ENCODE measurements at places on chromosomes 6 and 20.

GRCh38 chr6:18245642-18246041 is 18.7 kb downstream of the DEK start:
- no peak for DNase-seq

DNA sequence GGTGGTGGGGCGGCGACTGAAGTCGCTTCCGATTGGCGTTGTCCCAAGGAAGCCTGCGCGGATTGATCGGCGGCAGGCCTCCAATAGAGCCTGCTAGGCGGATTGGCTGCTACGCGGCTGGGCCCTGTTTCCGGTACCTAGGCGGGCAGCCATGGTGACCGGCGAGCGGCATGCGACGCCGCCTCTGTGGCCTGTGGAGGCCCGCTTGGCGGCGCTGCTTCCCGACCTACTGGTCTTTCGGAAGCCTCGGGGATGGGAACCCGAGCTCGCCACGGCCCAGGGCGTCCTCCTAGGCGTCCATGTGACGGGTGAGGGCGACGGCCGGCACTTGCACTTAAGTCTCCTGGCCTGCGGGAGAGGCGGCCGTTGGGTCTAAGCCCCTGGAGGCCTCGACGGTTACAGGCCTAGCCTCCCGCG is 28.1 kb downstream of the NFYA start:
- no peak for DNase-seq

- no peak for DNase-seq
Observed at GRCh38 chr6:97842521-97842920, 559.5 kb upstream of the MMS22L start.

- no peak for DNase-seq
Observed at GRCh38 chr6:71338540-71339316, 50.1 kb downstream of the OGFRL1 start.

DNA sequence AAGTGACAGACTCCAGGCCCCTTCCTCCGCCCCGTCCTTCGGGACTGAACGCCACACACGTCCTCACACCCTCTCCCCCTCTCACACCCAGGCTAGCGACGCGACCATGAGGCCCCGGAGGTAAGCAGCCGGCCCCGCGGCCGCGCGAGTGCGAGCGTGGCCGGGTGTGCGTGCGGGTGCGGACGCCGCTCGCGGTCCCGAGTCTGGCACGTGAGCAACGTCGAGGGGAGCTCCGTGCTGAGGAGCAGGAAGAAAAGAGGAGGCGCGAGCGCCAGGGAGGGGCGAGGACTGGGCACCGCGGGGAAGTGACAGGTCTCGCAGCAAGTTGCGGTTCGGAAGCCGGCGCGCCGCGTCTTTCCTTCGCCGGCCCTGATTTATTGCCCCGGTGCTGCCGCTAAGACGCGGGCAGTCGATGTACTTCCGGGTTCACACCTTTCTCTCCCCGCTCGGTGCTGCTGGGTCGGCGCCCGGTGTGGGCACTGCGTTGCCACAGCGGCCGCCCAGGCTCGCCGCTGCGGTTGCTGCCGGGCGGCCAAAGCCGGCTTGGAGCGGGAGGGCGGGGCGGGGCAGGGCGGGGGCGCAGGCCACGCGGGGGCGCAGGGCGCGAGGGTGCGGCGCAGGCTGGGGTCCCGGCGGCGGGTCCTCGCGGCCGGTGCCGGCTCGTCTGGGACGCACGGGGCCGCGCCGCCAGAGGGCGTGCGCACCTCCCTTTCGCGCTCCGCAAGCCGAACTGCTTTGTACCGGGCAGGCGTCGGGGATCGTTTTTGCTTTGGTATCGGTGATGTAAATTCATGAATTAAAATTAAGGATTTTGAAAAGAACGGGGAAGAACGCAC is 15.8 kb upstream of the LIN28B start:
- no peak for DNase-seq

DNA sequence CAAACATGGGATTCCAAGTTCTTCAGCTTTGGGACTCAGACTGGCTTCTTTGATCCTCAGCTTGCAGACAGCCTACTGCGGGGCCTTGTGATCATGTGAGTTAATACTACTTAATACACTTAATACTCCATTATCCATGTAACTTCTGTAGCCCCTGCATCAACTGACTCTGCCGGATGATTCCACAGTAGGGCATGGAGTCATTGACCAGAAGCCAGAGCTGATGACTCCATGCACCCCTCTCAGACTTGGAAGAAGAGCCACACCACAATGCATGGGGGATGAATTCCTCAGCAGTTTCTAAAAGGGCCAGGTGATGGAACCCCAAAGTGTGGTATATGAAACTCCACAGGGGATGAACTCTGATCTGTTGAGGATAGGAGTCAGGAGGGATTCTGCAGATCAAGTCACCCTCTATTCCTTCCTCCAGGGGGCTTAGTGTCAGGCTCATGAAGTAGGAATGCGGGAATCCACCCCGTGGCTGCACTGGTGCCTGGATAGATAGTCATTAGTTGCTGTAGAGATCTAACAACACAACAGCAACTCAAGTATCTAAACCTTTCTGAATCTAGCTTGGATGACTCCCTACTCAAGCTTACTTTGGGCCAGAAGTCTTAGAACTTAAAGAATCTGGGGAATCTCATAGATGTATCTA is 70.2 kb downstream of the GPR6 start:
- no peak for DNase-seq

- DNase-seq: no peak
Observed at GRCh38 chr20:24106150-24106800, 117.7 kb upstream of the GGTLC1 start.

- DNase-seq: no peak
Observed at GRCh38 chr6:100268326-100268725, 196.4 kb downstream of the SIM1 start.

DNA sequence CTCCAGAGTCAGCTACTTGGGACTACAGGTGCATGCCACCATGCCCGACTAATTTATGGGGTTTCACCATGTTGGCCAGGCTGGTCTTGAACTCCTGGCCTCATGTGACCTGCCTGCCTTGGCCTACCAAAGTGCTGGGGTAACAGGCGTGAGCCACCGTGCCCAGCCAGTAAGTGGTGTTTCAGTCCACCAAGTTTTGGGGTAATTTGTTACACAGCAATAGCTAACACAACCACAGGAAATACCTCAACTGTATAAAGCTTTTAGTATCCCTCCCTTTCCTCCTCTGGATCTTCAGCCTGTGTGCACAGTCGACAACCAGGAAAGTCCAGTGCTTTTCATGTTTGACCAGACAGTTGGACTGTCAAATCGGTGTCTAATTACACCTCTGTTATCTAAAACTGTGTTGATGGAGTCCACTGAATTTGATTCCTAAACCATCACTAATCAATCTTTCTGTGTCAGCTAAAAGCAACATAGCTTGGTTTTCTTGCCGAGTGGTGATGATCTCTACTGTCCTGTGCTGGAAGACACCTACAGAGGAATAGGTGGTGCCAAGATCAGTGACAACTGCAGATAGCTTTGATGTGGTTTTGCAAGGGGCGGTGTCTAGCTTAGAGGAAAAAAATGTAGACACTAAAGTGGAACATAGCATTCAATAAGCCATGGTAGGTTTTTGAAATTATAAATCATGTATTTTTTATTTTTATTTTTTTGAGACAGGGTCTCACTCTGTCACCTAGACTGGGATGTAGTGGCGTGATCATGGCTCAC is 22.2 kb upstream of the ZBTB2 start:
- peak; percentile 23 for DNase-seq

DNA sequence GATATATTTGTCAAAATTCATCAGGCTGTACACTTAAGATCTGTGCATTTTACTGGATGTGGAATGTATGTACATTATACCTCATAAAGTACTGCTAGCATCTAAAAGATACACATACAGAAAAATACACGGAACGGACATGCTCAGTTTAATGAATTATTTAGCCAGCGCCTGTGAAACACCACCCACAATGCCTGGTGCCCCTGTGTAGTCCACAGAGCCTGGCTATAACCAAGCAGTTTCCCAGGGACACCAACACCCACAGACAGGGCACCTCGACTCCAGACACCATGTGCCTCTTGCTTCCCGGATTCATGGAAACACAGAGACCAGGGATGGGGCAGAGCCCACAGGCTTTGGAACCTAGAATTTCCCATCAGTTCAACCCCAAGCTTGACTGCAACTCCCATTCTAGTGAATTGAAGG is 17.4 kb upstream of the ARMC12 start:
- DNase-seq: no peak

GRCh38 chr6:16322666-16323312 is 84.4 kb downstream of the GMPR start:
- peak; percentile 27 for DNase-seq

DNA sequence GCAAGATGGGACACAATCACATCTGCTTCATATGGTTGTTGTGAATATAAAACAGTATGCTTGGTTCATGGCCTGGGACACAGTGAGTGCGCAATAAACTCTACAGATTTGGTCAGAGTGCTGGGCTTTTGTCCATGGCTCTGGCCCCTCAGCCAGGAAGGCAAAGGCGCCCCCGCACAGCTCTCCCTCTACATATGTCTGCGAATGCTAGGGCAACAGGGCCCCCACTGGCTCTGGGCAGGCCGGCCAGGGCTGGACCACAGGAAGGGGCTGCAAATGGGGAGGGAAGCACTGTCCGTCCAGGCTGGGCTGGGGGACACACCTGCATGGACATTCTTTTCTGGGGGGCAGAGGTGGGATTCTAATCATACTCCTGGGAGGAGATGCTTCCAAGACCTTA is 151.8 kb upstream of the MLN start:
- DNase-seq: no peak

DNA sequence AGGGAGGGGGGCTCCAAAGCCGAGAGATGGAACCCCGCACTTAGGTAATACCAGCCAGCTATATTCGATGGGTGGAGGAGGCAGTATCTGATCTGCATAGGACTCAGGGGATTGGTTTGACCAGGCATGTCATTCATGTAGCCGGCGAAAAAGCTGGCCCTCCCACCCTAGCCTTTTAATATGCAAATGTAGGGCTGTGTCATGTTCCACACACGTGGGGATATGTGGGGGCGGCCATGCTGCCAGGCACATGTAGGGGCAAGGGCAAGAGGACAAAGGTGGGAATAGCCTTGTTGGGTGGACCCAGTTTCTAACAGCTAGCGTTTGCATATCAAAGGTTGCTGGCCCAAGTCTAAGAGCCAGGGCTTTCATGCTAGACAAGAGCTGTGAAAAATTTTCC is 39.1 kb upstream of the DDR1 start:
- no peak for DNase-seq

- DNase-seq: no peak
Observed at GRCh38 chr6:31379850-31380249, 22.9 kb upstream of the HLA-B start.

DNA sequence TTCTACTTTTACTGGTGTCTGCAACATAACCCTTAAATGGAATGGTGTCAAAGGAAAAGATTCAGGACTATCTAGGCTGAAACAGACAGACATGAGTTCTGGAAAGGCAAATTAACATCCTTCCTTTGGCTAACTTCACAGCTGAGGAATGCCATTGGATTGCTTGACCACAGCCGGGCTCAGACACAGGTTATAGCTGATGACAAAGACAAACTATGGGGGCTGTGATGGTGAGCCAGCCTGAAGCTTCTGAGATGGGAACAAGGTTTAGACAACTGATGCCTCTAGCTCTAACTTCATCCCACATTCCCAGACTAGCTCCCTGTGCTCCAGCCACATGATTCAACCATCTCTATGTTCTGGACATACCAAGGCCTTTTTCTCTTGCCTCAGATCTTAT is 15.3 kb downstream of the POLR1C start:
- DNase-seq: no peak

- no peak for DNase-seq
Observed at GRCh38 chr6:6436946-6437345, 116.5 kb upstream of the F13A1 start.

DNA sequence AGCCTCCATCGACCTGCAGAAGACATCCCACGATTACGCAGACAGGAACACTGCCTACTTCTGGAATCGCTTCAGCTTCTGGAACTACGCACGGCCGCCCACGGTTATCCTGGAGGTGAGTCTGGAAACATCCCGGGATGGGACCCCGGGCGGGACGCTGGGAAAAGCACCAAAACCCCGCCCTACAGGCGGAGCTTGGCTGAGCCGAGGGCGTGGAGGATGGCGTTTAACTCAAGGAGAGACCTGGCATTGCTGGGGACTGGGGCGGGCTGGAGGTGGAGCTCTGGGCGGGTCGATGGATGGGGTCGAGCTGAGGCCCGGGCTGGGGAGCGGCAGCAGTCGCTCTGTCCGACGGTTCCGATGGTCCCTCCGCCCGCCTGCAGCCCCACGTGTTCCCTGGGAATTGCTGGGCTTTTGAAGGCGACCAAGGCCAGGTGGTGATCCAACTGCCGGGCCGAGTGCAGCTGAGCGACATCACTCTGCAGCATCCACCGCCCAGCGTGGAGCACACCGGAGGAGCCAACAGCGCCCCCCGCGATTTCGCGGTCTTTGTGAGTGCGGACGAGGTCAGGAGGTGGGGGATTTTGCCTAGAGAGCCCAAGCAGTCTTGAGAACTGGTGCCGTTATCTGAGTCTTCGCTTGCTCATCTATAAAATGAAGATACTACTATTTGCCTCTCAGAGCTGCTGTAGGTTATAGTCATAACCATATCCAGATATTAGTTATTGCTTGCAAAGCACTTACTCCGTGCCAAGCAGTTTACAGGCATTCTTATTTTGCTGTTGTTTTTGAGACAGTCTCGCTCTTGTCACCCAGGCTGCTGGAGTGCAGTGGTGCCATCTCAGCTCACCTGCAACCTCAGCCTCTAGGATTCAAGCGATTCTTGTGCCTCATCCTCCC is 3.8 kb downstream of the SPAG4 start:
- peak; percentile 65 for DNase-seq

GRCh38 chr6:12956991-12957320 is 240.4 kb downstream of the PHACTR1 start:
- no peak for DNase-seq

- no peak for DNase-seq
Observed at GRCh38 chr6:6980999-6981597, 126.7 kb upstream of the RREB1 start.

- no peak for DNase-seq
Observed at GRCh38 chr6:121503589-121503991, 68.1 kb downstream of the GJA1 start.

DNA sequence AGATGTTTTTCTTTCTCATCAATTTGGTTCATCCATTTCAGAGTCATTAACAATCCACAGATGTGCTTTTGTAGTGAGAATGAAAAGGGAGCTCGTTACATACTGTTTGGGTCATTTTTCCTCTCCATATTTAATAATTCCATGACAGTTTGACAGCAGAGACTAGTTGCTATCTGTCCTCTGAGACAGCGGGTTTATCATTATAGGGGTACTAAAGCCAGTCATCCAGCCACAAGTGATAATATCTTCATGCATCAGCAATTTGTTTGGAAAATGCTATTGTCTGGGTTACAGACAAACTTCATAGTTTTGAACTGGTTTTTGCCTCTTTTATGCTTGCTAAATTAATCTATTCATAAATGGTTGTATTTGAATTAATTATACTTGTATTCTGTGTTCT is 350.6 kb upstream of the FLRT3 start:
- no peak for DNase-seq

- no peak for DNase-seq
Observed at GRCh38 chr6:164099269-164099865, 684.8 kb downstream of the QKI start.

- no peak for DNase-seq
Observed at GRCh38 chr6:155107432-155108069, 112.4 kb downstream of the TIAM2 start.

- DNase-seq: no peak
Observed at GRCh38 chr6:112172540-112172939, 81.8 kb downstream of the LAMA4 start.
